NCI-H1436 treated with DMSO at 0.1 percent for 48 hours (cell line): ENCODE measurements at places on chromosomes 16 and 17.

DNA sequence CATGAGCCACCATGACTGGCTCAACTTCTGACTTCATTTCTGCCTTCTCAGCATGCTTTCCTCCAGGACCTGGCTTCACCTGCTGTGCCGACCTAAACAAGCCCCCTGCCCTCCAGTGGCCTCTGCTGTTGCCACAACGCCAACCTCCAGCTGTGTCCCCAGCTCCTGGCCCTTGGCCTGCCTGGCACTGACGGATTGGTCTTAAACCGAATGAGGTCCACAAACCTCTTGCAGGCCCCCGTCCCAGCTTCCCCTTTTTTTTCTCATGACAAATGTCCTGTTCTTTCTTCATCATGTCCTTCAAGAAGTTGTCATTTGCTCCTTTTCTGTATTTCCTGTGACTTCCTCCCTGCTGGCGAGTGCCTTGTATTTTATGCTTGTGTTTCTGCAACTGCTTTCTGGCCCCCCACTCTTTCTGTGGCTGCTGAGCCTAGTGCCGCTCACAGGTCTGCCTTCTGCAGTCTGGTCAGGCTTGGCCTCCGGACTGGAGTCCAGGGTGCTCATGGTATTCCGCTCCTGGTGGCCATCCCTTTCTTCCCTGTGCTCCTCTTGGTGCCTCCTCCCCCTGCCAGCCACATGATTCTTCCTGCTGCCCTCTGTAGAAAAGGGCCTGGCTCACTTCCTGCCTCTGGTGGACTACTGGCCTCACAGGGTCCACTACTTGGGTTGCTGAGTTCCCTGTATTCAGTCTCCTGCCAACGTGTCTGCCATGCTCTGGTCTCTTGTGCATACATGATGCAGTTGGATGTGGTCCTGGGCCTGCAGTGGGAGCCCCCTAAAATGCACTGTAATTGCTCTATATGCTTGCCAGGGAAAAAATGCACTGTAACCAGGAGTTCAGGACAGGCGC, 2.9 kb downstream of the ATP6V0C start:
- no peak for DNase-seq

DNA sequence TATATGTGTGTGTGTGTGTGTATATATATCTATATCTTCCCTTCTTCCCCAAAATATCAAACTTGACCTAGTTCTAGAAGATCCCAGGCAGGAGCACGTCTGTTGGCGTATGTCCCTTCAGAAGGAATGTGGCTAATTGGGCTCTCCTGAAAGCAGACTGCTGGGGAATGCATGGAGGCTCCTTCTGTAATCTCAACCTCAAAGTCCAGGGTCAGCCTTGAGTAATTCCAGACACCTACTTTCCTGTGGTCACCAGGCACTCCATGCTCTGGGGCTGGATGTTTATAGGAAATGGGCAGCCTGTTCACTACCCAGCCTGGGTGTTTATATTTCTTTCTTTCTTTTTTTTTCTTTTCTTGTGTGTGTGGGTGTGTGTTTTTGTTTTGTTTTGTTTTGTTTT, 13.4 kb downstream of the BCO1 start:
- no peak for DNase-seq

DNA sequence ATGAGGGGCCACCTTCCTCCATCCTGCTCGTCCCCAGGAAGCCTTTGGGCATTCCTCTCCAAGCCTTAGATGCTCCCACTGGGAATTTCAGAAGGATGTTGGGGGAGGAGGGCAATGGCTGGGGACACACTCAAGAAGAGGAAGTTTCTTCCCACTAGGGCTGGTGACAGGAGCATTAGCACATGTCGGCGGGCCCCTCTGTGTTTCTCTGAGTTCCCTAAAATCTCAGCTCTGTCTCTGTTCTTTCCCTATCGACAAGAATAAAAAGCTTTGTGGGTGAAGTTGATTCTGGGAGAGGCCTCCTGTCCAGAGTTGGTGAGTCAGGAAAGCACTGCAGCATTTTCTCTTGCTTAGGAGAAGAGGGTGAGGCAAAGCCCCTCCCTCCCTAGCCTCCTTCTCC, 19.7 kb upstream of the C17orf107 start:
- no peak for DNase-seq

DNA sequence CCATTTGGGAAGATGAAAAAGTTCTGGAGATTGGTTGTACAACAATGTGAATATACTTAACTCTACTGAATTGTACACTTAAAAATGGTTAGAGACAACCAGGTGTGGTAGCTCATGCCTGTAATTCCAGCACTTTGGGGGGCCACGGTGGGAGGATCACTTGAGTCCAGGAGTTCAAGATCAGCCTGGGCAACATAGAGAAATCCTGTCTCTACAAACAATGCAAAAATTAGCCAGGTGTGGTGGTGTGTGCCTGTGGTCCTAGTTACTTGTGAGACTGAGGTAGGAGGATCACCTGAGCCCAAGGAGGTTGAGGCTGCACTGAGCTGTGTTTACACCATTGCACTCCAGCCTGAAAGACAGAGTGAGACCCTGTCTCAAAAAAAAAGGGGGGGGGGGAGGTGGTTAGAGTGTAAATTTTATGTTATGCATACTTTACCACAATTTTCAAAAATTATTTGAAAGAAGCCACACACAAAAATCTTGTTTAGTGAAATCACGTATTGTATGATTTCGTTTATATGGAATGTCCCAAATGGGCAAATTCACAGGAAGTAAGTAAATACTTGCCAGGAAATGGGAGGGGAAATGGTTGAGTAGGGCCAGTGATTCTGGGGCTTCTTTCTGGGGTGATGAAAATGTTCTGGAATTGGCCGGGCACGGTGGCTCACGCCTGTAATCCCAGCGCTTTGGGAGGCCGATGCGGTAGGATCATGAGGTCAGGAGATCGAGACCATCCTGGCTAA, 37.1 kb upstream of the AMZ2 start:
- DNase-seq, result no peak

GRCh38 chr17:31842195-31843069, 16.6 kb downstream of the COPRS start:
- DNase-seq, result no peak
